ENCODE measurements at places on chromosomes 2 and 18. TPM values are rescaled to one million over a fixed set of nuclear protein-coding genes. Genes with fewer than 3 reads are reported as not detected.

The TBR1 gene
- total RNA-seq: under 0.01 TPM

The CNRIP1 gene
- 40.1 TPM for total RNA-seq

The ADCYAP1 gene
- not detected for total RNA-seq

The MYL1 gene
- total RNA-seq: not detected

The AGXT gene
- total RNA-seq: not detected

The LAMA1 gene
- total RNA-seq: 48.1 TPM

The CIB4 gene
- not detected for total RNA-seq

The SF3B1 gene
- 176 TPM for total RNA-seq

The AMER3 gene
- total RNA-seq: not detected

The NAT8 gene
- total RNA-seq: not detected

The LOXHD1 gene
- not detected for total RNA-seq

The CAVIN2 gene
- total RNA-seq: 20.6 TPM

The DNAH7 gene
- 0.73 TPM for total RNA-seq

The MAP3K19 gene
- not detected for total RNA-seq

The TDRD15 gene
- total RNA-seq: not detected

The SF3B6 gene
- total RNA-seq: 98.3 TPM

The INPP4A gene
- total RNA-seq: 24.8 TPM

The AGBL5 gene
- total RNA-seq: 16.5 TPM

The C2orf80 gene
- not detected for total RNA-seq

The TMEM178A gene
- total RNA-seq: 0.39 TPM

The ASB18 gene
- total RNA-seq: not detected

The ZNF516 gene
- 23.1 TPM for total RNA-seq

The KRTCAP3 gene
- not detected for total RNA-seq

The ANKRD30B gene
- total RNA-seq: not detected

The LANCL1 gene
- 38.5 TPM for total RNA-seq

The HK2 gene
- 21.3 TPM for total RNA-seq

The SLC4A5 gene
- total RNA-seq: under 0.01 TPM

The EML6 gene
- total RNA-seq: 4.1 TPM

The EGR4 gene
- not detected for total RNA-seq

The ARMC9 gene
- 25.4 TPM for total RNA-seq

The LBH gene
- total RNA-seq: 7.0 TPM

The LGALSL gene
- total RNA-seq: 2.9 TPM

The RIOK3 gene
- 59.6 TPM for total RNA-seq

The COMMD1 gene
- total RNA-seq: 47.8 TPM

The CELF4 gene
- total RNA-seq: not detected

The REG3G gene
- not detected for total RNA-seq

The CNDP1 gene
- not detected for total RNA-seq

The GREB1 gene
- 1.1 TPM for total RNA-seq

The ESPNL gene
- 0.39 TPM for total RNA-seq

The ZNF396 gene
- 0.37 TPM for total RNA-seq

The MYO3B gene
- under 0.01 TPM for total RNA-seq

The ADGRF3 gene
- 2.5 TPM for total RNA-seq

The DLX2 gene
- total RNA-seq: 0.20 TPM

The TGFA gene
- total RNA-seq: not detected

The PSMA8 gene
- total RNA-seq: not detected
